RWPE1 (cell line): ENCODE measurements at places on chromosomes 1 and 21.

DNA sequence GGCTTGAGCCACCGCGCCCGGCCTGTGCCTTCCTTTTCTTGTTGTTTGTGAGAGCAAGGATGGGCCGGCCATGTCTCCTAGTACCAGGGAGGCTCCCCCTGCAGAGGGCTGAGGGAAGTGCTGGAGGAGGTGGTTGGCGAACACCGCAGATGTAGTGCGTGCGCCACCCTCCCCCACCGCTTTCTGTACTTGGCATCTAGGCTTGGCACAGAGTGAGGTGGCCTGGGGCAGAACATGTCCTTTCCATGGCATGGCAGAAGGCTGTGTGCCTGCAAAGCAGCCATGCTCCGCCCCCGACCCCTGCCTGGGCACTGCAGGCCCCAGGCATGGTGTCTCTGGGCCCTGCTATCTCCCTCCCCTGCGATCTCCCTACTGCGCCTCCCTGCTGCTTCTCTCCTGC lies 30.7 kb downstream of the ALPL start:
- DNase-seq, result peak; percentile 38

GRCh38 chr1:81596341-81596740 lies 204.4 kb upstream of the ADGRL2 start:
- no peak for DNase-seq

- no peak for DNase-seq
These were observed 8.4 kb upstream of the FAAP20 start for GRCh38 chr1:2202843-2203601.

DNA sequence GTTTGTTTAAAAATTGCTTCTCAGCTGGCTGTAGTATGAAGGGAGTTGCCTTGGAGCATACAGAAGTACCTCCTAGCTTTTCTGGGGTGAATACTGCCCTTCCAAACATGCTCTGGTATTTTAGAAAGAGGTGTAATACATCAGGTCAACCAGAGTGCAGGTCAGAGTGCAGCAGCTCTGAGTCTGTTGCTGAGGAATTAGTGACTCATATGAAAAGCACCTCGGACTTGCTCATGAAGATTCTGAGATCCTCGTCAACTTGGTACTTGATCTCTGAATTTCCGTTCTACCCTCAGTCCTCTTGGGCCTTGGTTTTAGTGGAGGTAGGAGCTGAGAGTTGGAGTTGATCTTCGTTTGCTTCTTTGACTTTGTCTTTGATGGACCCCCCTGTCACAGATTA lies 67.3 kb downstream of the NOS1AP start:
- DNase-seq, result peak; percentile 85

DNA sequence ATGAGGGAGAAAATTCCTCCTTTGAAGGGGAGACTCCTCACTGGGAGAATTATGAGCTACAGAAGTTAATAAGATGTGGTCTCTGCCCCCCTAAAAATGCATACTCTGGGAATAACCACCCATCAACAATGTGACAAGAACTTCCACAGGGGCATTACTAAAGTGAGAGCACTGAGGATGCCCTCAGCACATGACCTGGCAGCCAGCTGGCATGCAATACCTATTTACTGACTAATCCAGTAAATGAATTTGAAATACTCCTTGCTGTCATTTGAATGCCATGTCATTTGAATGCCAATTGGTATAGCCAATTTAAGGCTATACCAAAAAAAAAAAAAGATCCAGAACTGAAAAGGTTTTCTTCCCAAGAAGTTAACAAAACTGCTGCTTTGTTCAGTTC lies 30.8 kb downstream of the PLPP3 start:
- no peak for DNase-seq

- DNase-seq, result no peak
These were observed 24.4 kb downstream of the SCAF4 start for GRCh38 chr21:31707499-31707898.

GRCh38 chr21:44742418-44743153 lies 31.2 kb upstream of the TSPEAR start:
- DNase-seq, result no peak

- peak; percentile 26 for DNase-seq
These were observed 60.5 kb upstream of the CR2 start for GRCh38 chr1:207393610-207394009.

- DNase-seq, result peak; percentile 36
These were observed 57.8 kb downstream of the EPB41 start for GRCh38 chr1:28971980-28972771.

- DNase-seq, result no peak
These were observed 234.9 kb downstream of the PTPRC start for GRCh38 chr1:198873696-198874230.

- DNase-seq, result no peak
These were observed 612.2 kb upstream of the USP24 start for GRCh38 chr1:55827350-55827749.

DNA sequence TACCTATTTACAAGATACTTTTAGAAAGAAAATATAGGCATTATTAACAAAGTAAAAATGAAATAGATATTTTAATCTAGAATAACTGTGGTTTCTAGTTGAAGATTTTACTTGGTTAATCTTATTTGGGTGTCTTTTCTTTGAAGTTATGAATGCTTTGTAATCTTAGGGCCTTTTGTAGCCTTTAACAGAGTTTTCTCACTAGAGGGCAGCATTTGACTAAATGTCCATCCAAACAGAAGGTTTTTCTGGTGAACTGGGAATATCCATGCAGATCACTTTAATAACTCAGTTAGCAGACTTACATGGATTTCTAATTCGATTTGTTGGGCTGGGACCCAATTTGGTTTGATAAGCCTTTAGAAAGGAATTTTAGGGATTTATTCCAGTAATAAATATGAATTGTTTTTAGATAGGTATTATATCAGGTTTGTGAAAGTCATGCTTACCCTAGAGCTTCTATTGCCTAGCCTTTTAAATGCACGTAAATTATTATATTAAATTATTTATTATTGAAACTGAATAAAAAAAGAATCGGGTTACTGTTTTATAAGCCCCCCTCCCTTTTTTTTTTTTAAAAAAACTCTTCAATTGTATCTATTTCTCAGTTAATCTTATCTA lies 119.7 kb downstream of the ZNF326 start:
- peak; percentile 44 for DNase-seq

DNA sequence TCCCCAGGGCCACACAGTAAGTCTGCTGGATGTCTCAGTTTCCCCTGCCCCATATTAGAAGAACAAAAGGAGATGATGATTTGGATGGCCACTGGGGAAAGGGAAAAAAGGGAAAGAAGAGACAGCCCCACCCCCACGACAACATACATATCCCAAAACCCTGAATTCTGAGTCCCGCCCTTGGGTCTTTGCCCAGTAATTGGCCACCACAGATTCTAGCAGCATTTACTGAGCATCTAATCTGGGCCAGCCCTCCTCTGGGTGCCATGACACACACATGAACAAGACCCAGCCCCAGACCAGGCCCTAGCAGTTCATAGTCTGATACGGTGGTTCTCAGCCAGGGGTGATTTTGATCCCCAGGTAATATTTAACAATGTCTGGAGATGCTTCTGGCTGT lies 5.2 kb upstream of the TTC4 start:
- no peak for DNase-seq

DNA sequence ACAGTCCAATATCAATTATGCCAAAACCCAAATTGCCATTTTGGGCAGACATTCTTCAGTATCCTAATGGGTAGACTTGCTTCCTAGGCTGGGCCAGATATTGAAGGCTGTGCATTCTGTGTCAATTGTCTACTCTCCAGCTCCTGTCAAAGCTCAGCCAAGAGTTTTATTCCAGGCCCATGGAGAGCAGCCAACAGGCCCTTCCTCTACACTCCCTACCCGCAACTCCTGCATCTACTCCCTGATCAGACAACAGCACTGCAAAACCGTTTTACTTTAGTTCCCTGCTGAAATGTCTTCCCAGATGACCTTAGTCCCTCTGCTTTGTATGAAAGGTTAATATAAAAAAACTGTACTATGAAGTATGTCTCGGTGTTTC lies 6.6 kb upstream of the ADORA3 start:
- no peak for DNase-seq

GRCh38 chr1:8374812-8375211 lies 56.9 kb downstream of the SLC45A1 start:
- DNase-seq, result peak; percentile 39

- DNase-seq, result no peak
These were observed 431 bp downstream of the ARPC5 start for GRCh38 chr1:183635099-183635605.

- DNase-seq, result no peak
These were observed 7.9 kb upstream of the TRAF5 start for GRCh38 chr1:211318576-211319280.

GRCh38 chr1:11641776-11642305 lies 12.4 kb downstream of the FBXO2 start:
- no peak for DNase-seq

DNA sequence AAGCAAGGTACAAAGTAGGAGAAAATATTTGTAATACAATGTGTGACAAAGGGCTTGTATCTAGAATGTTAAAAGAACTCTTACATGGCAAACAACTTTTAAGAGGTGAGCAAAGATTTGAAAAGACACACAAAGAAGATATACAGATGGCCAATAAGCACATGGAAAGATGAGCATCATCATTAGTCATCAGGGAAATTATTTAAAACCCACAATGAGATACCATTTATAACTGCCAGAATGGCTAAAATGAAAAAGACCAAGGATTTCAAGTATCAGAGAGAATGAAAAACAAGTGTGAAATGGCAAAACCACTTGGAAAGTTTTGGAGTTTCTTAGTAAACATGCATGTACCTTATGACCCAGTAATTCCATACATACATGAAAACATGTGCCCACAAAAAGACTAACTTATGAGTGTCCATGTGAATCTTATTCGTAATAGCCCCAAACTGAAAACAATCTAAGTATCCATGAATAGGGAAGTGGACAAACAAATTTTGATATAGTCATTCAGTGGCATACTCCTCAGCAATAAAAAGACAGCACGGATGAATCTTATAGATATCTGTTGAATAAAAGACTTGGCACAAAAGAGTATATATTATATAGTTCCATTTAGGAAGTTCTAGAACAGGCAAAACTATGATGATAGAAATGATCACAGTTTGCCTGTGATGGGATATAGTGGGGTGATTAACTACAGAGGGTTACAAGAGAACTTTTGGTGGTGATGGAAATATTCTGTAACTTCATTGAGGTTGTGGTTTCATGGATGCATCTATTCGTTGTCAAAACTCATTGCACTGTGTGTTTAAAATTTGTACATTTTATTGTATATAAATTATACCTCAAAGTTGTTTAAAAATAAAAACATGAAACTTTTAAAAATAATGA lies 82.0 kb downstream of the DISP1 start:
- no peak for DNase-seq

DNA sequence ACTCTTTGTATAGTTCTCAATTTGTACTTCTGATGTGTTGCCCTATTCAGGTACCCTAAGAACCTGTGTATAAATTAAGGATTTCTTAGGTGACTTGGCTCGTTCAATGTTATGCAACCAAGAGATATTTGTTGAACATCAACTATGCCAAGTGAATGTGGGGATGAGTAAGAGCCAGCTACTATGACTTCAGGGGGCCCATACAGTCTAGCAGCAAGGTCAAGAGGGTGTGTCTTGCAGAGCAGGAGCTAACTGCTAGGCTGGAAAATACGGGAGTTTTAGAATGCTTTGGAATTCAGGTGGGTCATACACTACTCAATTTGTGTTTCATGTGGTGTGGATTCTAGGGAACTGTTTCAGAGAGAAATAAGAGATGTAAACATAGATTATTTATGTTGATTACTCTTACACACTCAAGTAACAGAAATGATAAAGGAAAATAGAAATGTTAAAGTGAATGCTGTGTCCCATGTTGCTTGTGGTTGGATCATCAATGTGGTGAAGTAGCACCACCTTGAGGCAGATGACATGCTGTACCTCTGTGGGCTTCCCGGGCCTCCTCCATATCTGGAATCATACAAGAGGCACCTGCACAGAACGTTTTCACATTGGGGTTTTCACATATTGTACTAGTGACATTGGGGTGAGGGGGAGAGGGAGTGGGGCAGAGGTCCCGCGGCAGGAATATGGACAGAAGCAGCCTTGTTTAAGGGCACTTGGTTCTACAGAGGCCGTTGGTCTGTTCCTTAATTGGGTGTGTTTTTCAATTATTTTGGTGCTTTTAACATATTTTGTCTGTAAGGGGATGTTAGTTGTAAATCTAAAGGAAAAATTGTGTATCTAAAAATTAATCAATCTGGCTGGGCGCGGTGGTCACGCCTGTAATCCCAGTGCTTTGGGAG lies 12.4 kb downstream of the ARPC5 start:
- DNase-seq, result peak; percentile 51

DNA sequence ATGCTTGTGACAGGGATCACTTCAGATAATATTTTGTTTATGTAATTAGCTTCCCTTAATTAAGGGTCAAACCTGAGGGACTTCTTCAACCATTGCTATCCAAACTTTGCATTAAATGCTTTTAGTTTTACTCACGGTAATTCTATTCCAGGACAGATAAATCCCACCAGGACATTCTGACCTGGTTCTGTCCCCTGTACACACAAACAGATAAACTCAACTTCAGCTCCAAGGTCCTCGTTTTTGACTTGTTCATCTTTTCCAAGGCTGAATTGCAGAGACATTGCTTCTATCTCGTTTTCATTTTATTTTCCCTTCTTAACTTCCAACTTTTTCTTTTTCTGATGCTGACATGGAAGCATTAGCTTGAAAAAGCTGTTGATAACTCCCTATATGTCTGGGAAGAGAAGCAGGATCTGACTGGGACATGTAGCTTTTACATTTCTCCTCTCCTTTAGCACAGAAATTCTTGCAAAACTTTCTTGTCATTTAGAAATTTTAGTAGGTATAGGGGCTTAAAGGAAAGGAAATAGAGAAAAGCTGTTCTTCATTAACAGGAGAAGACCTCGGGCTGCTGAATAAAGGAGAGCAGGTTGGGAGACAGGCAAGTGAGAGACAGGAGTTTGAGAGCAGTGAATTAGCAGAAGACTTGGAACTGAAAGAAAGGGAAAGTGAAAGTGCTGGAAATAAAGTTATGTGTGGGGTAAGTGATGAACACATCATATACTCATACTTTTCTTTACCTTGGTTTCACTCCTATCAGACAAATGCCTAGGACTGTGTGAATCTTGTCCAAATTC lies 231.7 kb upstream of the B3GALT2 start:
- peak; percentile 38 for DNase-seq

DNA sequence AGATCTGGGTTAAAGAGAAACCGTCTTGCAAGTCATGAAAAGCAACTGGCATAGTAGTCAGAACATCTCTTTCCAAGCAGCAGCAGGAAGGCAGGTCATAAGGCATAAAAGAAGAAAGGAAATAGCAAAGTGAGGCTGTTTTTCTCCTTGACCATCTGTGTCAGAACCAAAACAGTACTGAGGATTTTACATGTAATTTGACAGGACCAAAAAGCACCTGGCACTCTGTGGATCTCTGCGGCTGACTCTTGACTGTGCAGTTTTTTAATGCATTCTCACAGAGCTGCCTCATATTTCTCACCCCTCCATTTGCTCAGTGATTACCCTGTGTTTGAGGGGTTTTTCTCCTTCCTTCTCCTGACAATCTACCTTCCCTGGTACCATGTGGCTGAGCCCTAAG lies 17.7 kb downstream of the TBX15 start:
- DNase-seq, result no peak

DNA sequence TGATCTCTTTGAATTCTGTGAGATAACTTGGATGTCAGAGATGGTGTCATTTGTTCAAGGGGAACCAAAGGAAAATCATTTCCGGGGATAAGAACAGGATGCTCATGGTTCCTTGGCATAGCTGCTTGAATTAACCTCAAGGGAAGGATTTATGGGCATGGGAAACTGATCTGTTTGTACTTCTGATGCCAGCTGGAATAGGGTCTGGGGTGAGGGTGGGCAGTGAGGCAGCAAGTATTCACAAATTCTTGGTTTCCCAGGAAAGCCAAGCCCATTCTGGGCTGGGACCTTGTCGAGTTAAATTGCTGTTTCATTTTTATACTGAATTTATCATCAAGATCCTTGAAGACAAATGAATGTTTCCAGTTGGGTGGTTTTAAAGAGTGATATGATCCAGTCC lies 14.1 kb downstream of the INTS3 start:
- DNase-seq, result no peak

GRCh38 chr1:22731924-22732720 lies 21.5 kb downstream of the EPHB2 start:
- DNase-seq, result no peak
